Activated CD4-positive, alpha-beta T cell treated with anti-CD3 and anti-CD28 coated beads, Interleukin-2, Interleukin-4, amounts not matched to agents 100 ng/mL and 50 ng/mL, durations not matched to agents 16 hours and 8 hours (primary cell): ENCODE measurements at places on chromosomes 5 and 9.

GRCh38 chr5:96322865-96323264 is 110.2 kb downstream of the PCSK1 start:
- DNase-seq = no peak

- DNase-seq = no peak
These were observed 133.6 kb upstream of the RETREG1 start for GRCh38 chr5:16750445-16750844.

DNA sequence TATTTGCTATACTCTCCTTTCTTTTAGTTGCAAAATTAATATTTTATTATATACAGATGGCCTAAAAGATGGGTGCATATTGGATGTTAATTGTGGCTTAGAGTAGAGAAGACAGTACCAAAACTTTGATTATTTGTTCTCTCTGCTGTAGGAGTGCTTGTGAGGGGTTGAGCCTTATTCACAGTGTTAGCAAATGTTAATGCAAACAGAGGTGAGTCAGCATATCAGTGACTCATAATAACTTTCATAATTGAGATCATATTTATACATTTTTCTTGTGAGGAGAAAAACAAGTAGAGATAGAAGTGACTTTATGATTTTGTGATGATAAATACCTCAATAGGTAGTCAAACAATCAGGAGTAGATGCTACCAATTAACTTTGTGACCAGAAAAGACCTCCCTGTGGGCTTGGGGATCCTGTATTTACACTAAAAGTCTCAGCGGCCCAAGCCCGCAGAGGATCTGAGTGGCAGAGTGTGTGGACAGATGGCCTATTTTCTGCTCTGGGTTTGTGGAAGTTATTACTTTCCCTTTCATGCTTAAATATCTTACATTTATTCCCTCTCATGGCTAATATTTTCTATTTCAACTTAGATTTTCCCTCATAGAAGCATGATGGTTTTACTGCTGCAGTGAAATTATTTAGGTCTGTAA is 226.5 kb downstream of the TAF11L14 start:
- no peak for DNase-seq

DNA sequence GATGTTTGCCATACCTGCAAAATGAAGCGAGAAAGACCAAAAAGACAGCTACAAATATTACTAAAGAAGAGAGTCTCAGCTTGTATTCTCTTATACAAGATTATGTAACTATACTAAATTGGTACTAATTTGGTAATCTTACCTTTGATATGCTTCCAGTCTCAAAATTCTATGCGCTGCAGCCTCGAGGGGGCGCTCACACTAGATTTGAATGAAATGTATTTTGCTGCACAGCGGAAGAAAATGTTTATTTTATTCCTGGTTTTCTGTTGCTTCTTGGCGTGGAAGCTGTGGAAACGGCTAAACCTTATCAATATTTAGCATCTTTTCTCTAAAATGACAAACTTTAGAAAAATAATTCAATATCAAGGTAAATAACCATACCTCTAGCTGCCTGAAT is 267.0 kb upstream of the NUDT12 start:
- DNase-seq = no peak

- no peak for DNase-seq
These were observed 3.6 kb downstream of the SUSD3 start for GRCh38 chr9:93061791-93062763.

GRCh38 chr5:17730421-17730820 is 96.2 kb downstream of the TAF11L14 start:
- DNase-seq = no peak

DNA sequence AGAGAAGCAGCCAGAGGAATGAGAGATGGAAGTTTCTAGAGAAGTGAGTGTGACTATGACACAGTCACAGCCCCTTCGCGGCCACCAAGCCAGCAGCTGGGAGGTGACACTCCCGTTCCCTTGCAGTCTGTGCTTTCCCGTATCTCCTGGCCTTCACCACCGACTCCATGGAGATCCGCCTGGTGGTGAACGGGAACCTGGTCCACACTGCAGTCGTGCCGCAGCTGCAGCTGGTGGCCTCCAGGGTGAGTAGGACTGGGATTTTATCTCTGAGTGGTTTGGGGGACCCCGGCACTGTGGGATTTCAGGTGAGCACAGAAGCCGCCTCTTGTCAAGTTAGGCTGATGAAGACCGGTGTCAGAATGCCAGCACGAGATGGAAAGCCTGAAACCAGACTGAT is 12.1 kb upstream of the SLC2A8 start:
- DNase-seq = no peak

DNA sequence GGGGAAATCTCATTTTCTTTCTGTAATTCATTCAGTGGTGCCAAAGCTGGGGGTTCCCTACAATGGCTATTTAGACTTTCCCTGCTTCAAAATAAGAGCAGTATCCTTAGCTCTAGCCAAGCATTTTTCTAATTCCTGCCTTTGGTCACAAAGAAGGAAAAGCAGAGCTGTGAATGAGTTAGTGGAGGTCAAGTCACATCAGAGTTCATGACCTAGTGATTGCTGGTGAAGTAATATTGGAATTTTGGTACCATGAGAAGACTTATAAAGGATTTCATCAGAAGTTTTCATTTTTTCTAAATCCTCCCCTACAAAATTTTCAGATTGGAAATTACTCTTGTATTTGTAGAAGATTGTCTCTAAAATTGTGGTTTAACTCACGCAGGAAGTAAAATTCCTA is 28.0 kb downstream of the DNAJC21 start:
- no peak for DNase-seq

DNA sequence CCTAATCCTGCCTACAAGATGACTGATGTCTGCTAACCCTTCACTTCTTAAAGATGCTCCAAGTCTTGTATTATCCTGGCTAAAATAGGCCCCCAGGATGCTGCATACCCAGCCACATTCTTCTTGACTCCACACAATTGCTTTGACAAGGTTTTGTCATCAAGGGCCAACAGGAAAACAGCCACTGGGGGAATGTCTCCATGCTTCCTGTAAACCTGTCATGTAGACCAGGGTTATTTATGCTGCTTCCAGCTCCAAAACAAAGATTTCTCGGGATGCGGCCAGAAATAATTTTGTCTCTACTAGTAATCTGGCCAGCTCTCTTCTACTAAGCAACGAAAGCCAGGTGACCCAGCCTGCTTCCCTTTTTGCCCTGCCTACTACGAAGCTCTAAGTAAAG is 53.8 kb downstream of the SHB start:
- no peak for DNase-seq

DNA sequence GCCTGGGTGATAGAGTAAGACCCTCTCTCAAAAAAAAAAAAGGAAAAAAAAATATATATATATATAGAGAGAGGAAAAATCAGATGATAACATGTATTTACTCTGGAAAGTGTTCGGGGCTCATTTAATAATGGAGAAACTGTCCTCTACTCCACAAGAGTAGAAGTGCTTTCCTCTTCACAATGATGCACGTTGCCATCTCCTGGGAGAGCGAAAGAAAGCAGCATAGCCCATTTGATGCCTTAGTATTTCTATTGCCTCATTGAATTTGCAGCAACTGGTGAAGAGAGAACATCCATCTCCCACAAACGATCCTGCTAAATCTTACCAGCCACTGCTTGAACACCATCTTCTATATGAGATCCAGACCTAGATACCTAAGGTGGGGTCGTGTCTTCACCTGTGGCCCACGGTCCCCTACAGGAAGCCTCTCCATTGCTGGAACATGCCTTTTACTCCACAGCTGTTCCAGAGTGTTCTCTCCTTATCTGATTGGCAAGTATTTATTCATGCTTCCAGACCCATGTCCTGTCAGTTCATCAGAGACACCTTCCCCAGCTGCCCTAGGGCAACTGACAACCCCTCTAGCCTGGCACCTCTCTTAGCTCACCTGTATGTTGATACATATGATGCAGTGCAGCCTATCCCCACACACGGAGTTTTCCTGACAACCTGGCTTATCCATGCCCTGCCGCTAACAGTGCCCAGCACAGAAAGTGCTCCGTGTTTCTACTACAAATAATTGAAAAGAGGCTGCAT is 115.3 kb downstream of the MARCHF11 start:
- no peak for DNase-seq

DNA sequence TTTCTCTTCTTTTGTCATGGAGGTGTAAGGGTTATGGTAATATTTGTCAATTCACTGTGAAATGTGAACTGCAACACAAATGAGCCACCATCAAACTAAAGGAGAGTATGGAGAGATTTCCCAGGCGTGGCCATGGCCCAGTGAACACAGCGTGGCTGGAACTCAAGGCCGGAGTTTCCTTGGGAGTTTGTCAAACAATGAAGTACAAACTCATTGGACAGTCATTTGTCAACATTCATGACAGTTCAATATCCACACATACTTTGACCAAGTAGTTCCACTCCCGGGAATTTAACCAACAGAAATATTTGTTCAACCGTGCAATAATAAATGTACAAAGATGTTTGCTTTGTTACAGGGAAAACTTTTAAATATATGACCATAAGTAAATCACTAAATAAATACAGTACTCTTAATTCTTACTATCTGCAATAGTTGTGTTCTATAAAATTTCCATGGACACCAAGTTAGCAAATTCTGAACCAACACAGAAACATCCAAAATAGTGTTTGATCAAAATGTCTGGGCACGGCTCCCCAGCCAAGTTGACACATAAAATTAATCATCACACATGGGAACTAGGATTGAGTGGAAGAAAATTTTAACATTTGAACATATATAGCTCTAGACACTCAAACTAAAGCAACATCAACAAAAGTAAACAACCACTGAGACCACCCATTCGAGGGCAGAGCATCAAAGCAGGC is 87.1 kb downstream of the DIRAS2 start:
- no peak for DNase-seq

GRCh38 chr5:167642779-167643517 is 648.5 kb upstream of the WWC1 start:
- DNase-seq = no peak

DNA sequence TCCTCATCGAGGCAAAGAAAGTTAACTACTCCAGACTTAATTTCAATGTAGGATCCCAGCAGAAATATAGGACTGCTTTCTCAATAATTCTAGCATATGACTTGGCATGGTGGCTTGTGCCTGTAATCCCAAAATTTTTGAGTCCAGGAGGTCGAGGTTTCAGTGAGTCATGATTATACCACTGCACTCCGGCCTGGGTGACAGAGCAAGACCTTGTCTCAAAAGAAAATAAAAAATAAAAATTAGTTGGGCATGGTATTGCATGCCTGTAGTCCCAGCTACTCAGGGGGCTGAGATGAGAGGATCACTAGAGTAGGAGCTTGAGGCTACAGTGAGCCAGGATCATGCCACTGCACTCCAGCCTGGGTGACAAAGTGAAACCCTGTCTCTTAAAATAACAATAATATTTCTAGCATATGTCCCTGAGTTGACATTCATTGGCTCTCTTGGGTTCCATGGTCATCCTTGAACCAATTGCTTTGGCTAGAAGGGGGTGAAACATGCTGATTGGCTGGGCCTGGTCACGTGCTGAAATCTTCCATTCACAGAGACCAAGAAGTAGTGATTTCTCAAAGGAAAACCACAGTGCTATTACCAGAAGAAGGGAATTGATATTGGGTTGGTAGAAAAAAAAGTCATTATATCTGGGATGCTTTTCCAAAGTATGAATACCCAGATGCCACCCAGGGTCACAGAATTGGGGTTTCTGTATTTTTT is 31.6 kb upstream of the GARNL3 start:
- DNase-seq = no peak

DNA sequence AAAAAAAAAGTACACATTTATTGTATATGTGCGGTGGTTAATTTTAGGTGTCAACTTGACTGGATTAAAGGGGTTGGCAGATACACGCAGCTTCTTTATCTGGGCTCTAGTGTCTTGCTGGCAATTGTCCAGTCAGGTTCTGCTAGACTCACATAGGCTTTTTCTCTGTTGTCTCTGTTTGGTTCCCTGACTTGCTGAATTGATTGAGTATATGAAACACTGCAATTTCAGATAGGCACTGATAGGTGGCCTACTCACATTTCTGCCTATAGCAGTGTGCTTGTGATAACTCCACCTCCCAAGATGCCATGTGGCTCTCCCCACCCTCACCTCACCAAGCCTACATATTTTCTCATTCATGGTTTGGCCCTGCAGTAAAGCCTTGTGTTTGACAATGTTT is 52.5 kb downstream of the AOPEP start:
- no peak for DNase-seq

DNA sequence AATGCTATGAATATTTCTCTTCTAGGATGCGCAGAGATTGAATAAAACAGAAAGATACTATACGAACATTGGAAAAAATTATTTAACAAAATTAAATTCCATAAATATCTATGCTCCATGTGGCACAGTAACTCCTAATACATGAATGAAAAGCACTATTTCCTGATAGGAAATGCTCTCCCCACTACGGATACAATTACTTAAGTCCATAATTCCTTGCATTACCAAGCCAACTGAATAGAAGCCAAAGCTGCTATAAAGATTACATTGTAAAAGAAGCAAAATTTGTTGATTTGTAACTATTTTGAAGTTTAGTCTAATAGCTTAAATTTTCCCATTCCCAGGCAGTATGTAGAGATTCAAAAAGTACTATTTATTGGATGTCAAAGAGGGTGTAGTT is 61.8 kb upstream of the SNX2 start:
- no peak for DNase-seq

DNA sequence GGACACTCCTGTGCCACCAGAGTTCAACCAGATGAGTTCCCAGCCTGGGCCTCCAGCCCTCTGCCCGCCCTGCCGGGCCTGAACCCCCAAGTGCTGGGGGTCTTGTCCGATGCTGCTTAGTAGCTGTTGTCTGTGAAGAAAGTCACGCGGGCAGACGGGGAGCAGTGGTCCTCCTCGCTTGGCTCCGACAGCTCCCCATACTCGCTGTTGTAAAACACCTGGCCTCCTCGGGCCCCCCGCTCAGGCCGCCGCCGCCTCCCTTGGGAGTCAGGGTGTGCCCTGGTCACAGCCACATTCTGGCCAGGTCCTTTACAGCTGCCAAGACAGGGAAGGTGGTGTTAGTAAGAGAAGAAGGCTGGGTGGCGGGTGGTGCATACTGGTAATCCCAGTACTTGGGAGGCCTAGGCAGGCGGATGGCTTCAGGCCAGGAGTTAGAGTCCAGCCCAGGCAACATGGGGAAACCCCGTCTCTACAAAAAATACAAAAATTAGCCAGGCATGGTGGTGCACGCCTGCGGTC is 11.8 kb upstream of the SCGB3A1 start:
- no peak for DNase-seq

GRCh38 chr5:86885489-86886230 is 267.9 kb downstream of the COX7C start:
- DNase-seq = no peak

GRCh38 chr5:120007598-120007997 is 378.2 kb downstream of the FAM170A start:
- DNase-seq = no peak
